Substantia nigra (tissue), 51 donors: ENCODE measurements at places on chromosomes 16 and 17.

DNA sequence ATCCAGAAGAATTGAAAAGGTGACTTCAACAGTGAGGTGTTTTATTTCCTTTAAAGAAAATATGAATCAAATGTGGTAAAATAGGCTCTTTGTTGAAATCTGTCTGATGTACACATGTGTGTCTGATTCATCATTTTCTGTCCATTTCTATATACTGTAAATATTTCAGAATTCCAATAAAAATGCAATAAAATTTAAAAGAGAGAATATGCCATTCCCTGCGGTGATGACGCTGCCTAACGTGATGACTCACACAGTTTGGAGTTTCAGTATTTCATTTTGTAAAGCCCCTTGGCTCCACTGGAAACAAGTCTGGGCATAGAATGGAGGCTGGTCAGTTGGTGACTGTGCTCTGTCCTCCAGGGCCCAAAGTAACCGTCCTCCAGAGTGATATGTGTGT lies 482.5 kb upstream of the CDH5 start:
- DNase-seq: no peak

DNA sequence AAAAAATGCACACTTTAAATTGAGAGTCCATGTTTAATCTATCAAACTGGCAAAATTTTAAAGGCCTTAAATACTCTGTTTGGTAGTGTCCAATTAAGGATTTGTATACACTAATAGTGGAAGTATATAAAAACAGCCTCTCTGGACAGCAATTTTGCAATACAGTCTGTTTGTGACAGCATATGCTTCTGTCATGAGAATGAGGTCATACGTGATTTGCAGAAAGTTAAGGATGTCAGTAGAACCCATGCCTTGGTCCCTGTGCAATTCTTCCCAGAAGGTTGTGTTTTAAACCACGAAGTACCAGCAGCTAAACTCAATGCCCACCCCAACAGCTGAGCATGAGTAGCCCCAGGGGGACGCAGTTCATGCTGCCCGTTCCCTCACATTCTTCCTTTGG lies 78.4 kb downstream of the AIPL1 start:
- no peak for DNase-seq

DNA sequence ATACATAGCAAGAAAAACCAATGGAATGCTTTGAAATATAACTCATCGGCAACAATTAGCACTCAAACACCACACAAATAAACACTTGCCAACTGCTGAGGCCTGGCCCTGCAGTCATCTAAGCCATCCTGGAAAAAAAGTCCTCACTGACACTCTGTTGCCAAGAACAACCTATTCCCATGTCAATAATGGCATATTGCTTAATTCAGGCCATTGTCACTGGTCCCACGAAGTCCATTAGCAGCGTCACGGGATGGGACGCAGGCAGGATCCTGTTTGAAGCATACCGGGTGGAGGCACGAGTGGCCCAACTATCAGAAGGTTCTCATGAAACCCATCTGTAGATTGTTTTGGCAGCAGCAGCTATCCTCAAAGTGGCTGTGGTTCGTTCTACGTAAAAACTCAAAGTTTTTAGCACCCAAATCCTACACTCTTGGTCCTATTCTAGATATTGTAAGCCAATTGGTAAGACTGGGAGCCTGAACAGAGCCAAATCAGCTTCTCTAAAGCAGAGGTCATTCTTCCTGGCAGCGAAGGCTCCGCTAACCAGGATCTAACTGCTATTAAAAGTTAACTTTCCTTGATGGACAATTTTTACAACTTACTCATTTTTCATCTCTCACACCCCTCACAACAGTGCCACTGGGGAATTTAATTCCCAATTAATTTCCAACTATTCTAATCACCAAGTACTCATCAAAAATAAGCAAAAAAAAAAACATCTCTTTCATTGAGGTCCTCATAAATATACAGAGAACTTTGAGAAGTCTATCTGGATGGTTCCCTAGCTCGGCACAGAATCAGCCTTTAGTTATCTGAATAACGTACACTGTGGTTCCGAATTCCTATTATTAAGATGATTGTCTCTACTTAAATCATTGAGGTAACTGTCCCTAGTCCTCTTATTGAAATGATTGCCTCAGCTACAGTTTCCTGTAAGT lies 91.5 kb downstream of the ZFHX3 start:
- DNase-seq: no peak

- no peak for DNase-seq
Observed at GRCh38 chr17:44581868-44582267, 24.6 kb downstream of the FZD2 start.

- no peak for DNase-seq
Observed at GRCh38 chr16:19515757-19516156, 6.1 kb downstream of the GDE1 start.

- DNase-seq: no peak
Observed at GRCh38 chr17:74697515-74697914, 15.2 kb downstream of the CD300LF start.
